ENCODE measurements at places on chromosomes 4 and X.

DNA sequence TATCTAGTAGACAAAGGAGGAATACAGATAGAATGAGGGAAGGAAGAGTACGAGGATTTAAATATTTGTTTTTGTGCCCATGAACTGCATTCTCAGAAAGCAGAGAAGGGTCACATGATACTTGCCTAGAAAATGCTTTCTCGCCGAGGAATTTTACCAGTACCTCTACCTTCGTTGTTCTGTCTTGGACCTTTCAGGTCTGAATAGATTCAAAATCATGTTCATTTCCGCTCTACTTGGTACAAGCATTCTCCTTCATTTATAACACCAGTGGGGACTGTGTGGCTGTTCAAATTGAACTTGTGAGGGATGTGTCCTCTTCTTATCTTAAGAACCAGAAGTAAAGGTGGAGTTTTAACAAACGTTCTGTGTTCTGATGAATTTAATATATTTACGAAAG is 1.9 kb downstream of the USP38 start:
- no peak for DNase-seq

DNA sequence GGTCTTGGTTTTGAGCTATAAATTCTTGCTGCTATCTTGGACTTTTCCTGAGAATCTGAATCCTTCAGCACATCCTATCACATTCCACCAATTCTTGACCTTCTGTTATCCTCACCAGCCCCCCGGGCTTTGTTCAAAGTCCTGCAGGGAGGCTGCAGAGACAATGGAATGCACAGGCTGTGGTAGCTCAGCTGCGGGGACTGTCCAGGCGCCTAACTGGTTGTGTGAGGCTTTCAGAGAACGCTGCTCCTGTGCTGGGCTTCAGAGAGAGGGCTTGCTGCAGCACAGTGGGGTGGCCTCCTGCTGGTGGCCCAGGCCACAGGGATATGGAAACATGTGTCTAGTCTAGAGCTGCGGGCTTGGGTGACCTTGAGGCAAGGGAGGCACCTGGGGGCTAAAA is 196.3 kb upstream of the GATB start:
- DNase-seq = no peak

- no peak for DNase-seq
Measured at GRCh38 chrX:137428766-137429591, 136.9 kb upstream of the ZIC3 start.

DNA sequence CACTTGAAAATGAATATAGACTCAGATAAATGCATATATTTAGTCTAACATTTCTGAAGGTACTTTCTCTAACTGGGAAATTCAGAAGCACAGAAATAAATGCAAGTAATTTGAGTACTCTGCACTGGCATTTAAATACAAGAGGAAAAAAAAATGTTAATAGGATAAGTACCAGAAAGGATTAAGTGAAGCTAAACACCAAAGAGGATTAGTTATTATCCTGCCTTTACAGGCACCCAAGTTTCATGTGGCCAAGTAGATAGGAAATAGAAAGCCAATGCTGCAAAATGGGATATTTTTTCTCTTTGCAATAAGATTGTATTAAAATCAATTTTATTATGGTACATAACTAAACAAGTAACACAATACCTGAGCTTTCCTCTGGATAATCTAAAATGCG is 762.5 kb downstream of the PCDH7 start:
- no peak for DNase-seq

- DNase-seq = no peak
Measured at GRCh38 chr4:56048702-56049431, 100.1 kb downstream of the CEP135 start.

DNA sequence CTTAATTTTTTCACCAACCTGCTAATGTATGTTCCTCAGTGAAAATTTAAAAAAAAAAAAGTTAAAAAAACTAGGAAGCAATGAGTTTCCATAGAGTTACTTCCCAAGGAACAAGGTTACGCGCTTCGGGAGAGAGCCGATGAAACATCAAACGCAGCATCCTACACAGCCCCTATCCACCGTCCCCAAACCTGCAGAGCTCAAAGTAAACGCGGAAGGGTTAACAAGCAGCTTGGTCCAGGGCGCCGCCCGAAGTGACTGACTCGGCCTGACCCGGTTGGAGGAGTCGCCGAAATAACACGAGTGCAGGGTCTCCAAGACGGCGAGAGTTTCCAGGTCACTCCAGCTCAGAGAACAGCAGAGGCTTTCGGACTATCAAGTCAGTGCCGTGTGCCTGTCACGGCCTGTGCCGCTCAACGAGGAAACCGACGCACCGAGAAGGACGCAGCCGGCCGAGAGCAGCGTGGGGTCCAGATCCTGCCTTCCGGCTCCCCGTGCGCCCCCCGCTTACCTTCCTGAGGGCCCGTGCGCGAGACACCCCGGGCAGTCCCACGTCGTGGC is 512 bp downstream of the NOP14 start:
- no peak for DNase-seq

Measured in cortex of kidney (tissue), 1 donor.